NCI-H1694 treated with DMSO at 0.1 percent for 48 hours (cell line): ENCODE measurements at places on chromosomes 1 and 21.
A peak's percentile ranks its signal among the peaks of the same experiment; 100 is the strongest.

DNA sequence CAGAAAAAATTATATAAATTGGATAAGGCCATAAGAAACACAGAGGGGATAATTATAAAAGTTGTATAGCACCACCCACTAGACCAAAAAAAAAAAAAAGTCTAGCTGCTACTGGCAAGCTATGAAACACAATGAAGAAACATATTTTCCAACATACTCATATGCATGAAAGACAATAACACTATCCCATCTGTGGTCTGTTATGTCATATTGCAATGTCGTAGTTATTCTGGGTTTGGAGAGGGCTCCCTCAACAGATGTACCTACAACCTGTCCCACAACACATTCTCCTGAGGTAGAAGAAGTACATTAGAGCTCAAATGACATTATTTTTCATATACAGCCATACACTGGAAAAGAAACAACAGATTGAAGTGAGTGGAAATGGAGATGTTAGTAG, 517.6 kb upstream of the ADGRL4 start:
- no peak for DNase-seq

- DNase-seq, result no peak
Observed at GRCh38 chr1:220219136-220219442, 53.2 kb downstream of the RAB3GAP2 start.

DNA sequence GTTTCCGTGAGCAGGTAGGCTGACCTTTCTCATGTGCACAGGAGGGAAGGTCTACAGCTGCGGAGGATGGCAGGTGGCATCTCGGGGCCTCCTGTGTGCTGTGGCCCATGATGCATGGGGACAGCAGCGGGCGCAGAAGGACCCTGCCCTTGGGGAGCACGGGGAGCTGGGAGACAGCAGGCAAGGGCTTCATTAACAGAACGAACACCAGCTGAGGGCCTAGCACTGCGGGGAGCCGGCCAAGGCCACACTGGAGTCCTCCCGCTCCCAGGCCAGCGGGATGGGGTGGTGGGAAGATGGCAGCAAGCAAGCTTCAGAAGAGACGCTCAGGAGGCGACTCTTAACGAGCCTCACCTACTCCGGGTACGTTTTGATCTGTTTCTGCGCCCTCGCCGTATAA, 66.6 kb downstream of the SCCPDH start:
- DNase-seq, result no peak

DNA sequence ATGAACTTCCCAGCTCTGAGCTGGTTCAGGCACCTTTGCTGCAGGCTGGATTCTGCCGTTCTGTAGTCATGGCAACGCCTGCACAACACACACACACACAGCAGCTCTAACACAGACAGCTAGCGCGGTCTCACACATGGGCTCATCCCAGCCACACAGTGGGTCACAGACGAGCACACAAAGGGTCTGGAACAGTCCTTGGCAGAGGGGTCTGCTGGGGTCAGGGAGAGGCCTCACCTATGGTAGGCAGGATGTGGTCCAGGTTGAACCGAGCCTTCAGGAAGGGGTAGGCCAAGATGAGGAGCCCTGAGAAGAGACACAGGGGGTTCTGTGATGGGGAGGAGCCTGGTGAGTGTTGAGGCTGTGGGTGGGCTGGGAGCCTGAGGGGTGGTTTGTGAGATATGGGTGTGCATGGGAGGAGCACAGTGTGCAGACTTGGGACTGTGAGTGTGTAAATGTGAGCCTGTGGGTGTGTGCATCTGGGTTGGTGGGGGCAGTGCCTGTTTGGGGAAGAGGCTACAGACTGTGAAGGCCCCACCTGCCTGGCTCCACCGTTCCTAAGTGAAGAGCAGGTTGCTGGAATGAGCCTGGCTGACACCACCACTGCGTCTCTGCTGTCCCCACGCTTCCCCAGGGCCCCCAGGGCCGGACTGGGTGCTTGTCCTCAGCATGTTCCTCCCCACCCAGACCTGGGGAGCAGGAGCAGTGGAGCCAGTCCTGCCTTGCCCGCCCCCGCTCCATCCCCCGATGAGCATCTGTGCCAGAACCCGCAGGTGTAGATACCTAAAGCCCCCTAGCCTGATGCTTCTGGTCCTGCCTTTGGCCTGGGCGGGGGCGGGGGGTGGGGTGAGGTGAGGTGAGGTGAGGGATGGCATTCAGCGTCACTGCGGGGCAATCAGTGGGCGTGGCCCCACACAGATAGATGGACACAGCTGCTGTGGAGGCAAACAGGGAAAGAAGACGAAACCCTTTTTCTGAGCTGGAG, 1.5 kb downstream of the KNCN start:
- DNase-seq, result peak; percentile 55

DNA sequence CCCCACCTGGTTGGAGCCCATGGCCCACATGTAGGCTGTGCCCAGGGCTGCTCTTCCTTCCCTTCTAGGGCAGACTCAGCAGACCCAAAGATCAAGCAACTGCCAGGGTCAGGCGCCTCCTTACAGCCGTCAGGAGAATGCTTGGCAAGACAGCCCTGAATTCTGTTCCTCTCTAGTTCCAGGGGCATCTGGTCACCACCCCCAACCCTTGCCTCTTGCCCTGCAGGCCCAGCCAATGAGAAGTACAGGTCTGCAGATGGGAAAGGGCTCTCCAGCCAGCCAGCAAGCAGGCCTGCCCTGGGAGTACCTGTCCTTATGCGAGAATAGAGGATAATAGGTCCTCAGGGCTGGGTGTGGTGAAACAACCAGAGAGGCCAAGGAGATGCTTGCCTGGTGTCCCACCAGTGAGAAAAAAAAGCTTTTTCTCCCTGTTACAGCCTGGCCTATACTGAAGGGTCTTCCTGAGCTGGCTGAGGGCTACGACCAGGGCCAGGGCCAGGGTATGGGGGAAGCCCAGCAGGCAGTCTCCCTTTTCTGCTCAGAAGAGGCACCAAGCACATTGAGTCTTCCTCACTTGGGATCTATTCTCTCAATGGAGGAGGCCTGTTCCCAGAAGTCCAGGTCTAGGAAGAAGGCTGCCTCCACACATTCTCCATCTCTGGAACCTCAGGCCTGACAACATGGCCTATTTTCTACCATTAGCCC, 31.4 kb downstream of the NAV1 start:
- DNase-seq, result no peak

DNA sequence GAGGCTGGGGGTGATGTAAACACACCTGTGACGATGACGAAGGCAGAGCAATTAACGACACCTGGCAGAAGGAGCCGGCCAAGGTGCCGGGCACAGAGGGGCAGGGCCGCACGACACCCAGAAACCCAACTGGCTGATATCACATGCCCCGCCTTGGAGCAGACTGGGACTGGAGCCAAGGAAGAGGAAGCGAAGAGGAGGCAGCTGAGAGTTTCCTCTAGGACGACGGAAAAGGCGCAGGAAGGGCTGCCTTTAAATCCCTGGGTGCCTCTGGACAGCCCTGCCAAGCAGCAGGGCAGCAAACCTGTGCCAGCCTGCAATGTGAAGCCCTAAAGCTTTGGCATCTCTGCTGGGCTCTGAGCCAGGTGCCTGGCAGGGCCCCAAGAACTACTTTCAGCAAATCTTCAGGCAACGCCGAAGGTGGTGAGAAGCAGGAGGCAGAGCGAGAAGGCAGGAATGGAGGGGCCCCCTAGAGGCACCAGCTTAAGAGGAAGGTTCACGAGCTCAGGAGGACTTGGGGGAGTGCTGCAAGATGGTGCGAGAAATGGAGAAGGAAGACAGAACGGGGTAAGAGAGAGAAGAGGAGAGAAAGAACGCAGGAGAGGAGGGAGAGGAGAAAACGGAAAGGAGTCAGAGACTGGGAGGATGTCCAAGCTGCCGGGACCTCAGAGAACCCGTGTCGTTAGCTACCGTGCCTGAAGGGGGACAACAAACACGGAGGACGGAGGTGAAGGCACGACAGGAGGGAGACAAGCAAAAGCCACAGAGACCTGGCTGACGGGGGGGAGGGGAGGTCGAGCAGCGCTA, 25.3 kb upstream of the PEF1 start:
- DNase-seq, result peak; percentile 46

GRCh38 chr1:26477446-26478152, 5.4 kb downstream of the HMGN2 start:
- DNase-seq, result no peak

- peak; percentile 24 for DNase-seq
Observed at GRCh38 chr1:107883562-107883961, 81.4 kb downstream of the VAV3 start.

- DNase-seq, result no peak
Observed at GRCh38 chr1:215477632-215478031, 89.5 kb upstream of the KCTD3 start.

- no peak for DNase-seq
Observed at GRCh38 chr1:7460807-7461206, 310.3 kb upstream of the VAMP3 start.

DNA sequence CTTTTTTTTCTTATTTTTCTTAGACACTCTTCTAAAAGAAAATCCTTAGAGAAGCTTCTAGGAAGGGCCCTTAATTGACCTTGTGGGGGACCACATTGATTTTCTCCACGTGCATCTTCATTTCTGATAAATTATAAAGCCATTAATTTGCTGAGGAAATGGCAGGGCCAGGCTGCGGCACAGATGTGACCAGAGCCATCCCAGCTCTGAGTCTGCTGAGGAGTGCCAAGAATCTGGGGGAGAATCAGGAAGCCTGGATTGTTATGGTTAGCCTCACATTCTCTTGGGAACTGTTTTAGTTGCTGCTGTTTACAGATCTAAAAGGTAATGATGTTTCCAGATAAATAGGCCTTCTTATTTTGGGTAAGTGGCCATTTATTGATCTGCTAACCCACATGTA, 16.2 kb downstream of the PROX1 start:
- peak; percentile 59 for DNase-seq

- no peak for DNase-seq
Observed at GRCh38 chr1:201471772-201472171, 2.8 kb upstream of the PHLDA3 start.

GRCh38 chr1:30225357-30225756, 498.0 kb downstream of the MATN1 start:
- no peak for DNase-seq

DNA sequence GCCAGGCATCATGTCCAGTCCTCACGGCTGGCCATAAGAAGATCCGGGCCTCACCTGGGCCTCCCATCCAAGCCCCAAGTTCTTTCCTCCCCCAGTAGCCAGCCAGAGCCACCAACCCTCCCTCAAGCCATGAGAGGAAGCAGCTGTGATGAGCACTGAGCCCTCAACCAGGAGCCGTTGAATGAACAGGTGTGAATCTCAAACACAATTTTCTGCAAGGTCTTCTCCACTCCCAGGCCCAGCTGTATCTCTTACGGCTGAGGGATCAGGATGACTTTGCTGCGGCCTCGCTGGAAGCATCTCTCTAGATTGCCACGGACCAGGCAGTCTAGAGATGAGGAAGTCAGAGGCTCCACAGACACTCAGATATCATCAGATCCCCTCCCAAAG, 9.8 kb upstream of the CLDN14 start:
- no peak for DNase-seq

GRCh38 chr1:3370856-3371703, 83.4 kb upstream of the ARHGEF16 start:
- no peak for DNase-seq

- DNase-seq, result no peak
Observed at GRCh38 chr1:45033356-45033755, 21.3 kb downstream of the UROD start.

DNA sequence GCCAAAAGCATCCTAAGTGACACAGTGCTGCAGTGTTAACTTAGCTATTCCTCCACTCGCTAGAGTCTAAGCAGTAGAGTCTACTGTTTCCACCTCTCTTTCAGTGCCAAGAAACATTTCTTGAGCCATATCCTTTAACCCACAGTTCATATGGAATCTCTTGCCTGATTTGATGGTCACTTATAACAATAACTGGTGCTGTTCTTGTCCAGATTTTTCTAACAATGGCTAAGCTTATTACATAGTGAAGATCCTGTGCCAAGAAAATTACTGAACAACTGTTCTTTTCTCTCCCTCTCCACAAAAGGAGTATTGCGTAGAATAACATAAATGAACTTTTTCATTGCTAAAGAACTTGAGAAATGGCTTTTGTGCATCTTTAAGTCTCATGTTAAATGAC, 121.3 kb downstream of the CDC7 start:
- no peak for DNase-seq

DNA sequence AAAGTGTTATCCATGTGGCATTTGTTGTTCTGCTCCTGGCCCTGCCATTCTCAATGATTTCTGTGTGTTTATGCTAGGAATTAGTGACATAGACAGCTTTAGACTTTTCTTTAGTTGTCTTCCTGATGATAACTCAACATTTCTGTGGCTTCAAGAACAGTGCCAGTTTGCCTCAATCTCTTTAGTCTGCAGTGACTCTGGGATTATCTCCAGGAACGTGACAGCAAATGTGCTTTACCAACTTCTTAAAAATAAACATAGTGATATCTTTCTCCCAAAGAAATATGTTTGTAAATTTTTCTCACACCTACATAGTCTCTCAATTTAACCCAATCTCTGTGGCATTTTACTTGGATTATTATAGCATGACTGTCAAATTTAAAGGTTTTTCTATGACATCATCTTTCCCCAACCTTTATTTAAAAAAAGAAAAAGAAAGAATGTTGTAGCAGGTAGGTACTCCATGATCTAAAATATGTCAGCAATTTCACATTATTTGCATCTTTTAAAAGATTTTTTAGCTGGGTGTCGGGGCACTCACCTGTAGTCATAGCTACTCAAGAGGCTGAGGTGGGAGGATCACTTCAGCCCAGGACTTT, 24.6 kb downstream of the RNASEL start:
- DNase-seq, result no peak

DNA sequence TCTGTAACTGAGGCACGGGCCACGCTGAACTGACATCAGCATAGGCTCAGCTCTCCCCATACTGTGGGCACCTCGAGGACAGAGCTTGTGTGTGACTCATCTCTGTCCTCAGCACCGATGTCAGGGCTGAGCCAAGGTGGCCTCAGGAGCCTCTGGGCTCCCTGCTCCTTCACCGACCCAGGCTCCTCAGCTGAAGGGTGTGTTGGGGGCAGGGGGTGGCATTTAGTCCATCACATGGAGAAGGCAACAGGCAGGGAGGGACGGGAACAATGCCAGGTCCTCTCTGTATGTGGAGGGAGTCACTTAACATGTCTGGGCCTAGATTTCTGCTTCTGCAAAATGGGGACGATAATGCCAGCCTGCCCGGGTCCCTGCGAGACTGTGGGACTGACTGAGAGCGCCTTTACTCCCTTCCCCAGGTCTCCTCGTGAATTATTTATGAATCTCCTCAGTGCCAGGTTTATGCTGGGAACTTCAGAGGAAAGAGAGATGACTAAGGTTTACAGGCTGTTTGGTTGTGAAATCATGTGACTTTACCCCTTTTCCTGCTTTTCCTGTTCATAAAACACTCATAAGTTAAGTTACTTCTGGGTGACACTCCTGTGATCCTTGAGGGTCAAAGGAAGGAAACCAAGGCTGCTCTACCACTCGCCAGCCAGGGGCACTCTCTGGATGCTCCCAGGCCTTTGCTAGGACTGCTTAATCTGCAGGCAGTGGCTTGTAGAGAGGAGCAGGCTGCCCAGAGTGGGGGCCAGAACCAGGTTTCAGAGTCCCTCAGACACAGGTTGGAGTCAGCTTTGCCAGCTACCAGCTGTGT, 16.2 kb downstream of the TTC39A start:
- DNase-seq, result no peak

DNA sequence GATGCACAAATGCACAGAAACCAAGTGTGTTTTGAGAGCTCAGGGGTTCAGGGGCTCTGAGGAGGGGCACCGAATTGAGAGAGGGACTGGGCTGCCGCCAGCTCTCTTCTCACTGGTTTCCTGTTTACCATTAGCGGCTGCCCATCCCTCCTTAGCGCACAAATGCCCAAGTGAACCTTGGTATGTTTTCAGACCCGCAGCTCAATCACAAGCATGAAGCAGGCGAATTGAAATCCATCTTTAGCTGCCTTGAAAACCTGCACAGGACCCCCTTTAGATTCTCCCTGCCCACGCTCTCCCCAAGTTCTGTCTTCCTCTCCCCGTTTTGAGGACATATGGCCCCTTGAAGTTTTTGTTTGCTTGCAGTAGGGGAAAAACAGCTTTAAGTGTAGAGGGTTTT, 61.1 kb upstream of the ACOT11 start:
- peak; percentile 37 for DNase-seq
